ENCODE measurements at places on chromosomes 1 and 21.

DNA sequence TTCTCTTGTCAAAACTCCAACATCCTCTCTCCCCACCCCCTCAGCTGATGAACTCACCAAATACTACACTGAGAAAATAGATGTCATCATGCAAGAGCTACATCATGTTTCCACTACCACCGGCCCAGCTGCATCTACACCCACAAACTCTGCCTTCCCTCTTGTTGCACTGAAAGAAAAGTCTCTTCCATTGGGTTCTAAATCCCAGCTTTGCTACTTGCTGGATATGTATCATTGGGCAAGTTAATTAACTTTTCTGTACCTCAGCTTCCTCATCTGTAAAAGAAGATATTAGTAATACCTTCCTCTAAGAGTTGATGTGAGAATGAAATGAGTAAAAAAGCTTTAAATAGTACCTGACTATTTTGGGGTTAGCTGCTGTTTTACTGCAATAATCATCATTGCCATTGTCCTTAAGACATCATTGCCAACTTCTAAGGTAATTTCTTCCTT lies 108.6 kb downstream of the OLFML2B start:
- no peak for DNase-seq

DNA sequence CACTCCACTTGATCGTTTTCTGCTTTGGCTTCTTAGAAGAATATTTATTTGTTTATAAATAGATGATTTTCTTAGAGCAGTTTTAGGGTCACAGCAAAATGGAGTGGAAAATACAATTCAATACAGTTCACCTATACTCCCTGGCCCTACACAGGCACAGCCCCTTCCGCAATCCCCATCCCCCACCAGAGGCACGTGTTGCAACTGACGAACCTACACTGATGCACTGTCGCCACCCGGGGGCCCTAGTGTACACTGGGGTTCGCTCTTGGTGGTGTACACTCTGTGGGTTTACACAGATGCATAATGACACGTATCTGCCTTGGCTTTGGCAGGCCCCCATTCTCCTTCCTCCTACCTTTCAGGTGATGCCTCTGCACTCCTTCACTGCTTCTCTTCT lies 8.0 kb downstream of the ECHDC2 start:
- DNase-seq = no peak

- no peak for DNase-seq
Observed at GRCh38 chr1:187689129-187689528, 860.4 kb downstream of the PLA2G4A start.

DNA sequence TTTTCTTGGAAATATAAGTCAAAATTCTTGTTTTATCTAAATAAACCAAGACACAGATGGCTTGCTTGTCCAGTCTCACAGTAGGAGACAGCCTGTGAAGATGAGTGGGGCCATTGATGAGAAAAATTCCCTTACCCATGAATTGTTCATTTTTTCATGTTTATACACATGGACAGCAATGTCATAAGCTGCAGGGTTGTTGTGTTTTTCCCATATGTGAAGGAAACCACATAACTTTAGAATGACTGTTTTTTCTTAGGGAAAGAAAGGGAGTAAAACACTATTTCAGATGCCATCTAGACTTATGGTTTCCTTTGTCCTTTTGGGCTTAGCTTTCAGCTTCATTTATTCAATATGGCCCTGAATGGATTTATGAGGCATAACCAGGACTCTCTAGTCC lies 622.5 kb upstream of the NR5A2 start:
- no peak for DNase-seq

DNA sequence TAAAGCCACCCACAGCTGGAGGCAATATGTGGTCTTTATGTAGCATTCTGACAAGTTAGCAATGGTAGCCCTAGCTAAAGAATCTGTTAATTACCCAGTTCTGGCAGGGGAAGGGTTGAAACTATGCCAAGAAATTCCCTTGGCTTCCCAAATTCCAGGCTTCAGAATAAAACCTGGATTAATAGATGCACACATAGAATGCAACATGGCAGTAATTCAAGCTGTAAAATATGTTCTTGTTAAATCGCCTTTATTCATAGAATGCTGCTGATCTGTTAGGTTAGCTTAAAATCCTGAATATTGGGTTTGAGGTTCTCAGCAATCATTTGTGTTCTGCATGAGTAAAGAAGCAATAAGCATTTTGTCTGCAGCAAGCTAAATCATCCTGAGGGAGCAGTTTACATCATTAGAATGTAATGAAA lies 80.1 kb downstream of the ZNF326 start:
- DNase-seq = no peak

Measured in activated naive CD4-positive, alpha-beta T cell (primary cell).